ENCODE measurements at places on chromosomes 12 and 14.

GRCh38 chr14:50775357-50775756 is 55.6 kb downstream of the NIN start:
- no peak for DNase-seq

GRCh38 chr12:56034586-56035332 is 7.0 kb upstream of the RPS26 start:
- DNase-seq, result no peak

GRCh38 chr14:59870277-59871165 is at the start of gene RTN1:
Gene RTN1, minus strand, starts transcription at chr14:59870776. Its CDS starts 146 bp downstream, at chr14:59870630.
- DNase-seq, result no peak

DNA sequence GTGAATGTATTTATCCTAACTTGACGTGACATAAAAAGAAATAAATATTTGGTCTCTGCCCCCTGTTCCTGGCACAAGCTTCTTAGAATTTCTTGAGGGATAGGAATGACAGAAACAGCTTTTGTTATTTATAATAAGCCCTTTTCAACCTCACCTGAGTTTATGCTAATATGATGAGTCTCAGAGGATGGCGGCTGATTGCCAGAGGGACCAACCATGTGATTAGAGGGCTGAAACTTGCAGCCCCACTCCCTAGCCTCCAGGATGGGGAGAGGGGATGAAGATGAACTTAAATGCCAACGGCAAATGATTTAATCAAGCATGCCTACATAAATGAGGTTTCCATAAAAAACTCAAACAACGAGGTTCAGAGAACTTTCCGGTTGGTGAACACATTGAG is 42.9 kb downstream of the DNAI7 start:
- no peak for DNase-seq

GRCh38 chr12:6998715-6999451 is 19.4 kb downstream of the LPCAT3 start:
- no peak for DNase-seq

DNA sequence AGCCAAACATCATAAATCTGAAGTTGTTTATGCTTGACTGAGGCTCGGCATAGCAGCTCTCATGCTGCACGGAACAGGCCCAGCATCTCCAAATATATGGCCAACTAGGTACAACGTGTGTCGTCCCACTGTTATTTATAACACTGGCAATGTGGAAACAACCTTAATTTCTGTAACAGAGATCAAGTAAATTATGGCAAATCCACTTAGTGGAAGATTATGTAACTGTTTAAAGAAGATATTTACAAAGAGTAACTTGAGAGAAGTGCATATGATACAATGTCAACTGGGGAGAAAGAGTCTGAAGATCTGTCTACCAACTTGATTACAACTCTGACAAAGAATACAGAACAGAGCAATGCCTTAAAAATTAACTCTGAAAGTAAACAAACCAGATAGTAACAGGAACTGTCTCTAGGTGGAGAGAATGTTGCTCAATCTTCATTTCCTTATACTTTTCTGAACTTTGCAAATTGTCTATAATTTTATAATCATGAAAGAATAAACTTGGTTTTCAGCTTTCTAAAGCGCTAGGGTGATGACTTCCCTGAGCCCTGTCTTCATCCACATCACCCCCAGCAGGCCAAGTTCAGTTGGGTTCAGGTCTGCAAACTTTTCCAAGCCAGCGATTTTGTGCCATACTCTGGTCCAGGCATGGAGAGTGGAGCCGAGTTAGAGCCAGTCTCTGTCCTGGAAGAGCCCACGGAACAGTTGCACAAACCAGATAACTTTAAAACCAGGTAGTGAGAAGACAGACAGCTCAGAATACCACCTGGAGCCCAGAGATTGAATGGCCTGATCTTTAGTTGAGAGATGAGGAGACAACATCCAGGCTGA is 44.3 kb upstream of the BDKRB2 start:
- DNase-seq, result no peak

GRCh38 chr12:67457136-67457535 is 188.0 kb downstream of the CAND1 start:
- no peak for DNase-seq
